ENCODE measurements at places on chromosomes 16 and 17. TPM values are rescaled to one million over a fixed set of nuclear protein-coding genes. Genes with fewer than 3 reads are reported as not detected.

The TBX2 gene
- total RNA-seq, result 11.2 TPM

The TMIGD1 gene
- total RNA-seq, result not detected

The MPO gene
- total RNA-seq, result not detected

The STX1B gene
- 0.18 TPM for total RNA-seq

The SLC26A11 gene
- total RNA-seq, result 10.7 TPM

The TBC1D28 gene
- total RNA-seq, result not detected

The KLHL10 gene
- not detected for total RNA-seq

The TP53TG3 gene
- not detected for total RNA-seq

The SRL gene
- total RNA-seq, result not detected

The NPW gene
- not detected for total RNA-seq

The CD79B gene
- not detected for total RNA-seq

The CNTNAP4 gene
- total RNA-seq, result not detected

The BRCA1 gene
- 6.3 TPM for total RNA-seq
